ENCODE measurements at places on chromosomes 12 and 14.

GRCh38 chr14:32468955-32469354 is 139.9 kb downstream of the AKAP6 start:
- no peak for DNase-seq

DNA sequence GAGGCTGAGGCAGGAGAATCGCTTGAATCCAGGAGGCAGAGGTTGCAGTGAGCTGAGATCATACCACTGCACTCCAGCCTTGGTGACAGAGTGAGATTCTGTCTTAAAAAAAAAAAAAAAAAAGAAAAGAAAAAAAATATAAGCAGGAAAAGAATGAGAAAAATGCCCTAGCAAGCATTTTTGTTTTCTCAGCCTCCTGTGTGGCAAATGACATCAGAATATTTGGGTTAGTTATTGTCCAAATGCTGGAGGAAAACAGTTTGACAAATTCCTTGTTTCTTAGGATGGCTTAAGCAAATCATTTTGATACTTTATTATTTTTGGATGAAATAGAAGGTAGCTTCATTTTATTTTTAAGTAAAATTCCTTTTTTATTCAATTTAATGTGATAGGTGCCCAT is 7.5 kb upstream of the PTPRR start:
- no peak for DNase-seq

DNA sequence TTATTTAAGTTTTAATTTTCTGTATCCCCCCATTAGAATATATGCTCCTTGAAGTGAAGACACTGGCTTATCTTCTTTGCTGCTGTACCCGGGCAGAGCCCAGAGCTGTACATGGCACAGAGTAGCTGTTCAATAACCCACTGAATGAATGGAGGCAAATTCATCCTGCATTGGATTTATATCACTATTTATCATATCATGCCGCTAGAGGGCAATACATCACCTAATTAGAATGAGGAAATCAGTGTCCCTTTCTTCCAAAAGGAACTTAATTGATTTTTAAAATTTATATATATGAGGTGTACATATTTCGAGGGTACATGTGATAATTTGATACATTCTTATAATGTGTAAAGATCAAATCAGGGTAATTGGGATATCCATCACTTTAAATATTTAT is 89.2 kb upstream of the TMEM260 start:
- DNase-seq: no peak

GRCh38 chr14:94795372-94795771 is 25.5 kb upstream of the GSC start:
- DNase-seq: no peak

DNA sequence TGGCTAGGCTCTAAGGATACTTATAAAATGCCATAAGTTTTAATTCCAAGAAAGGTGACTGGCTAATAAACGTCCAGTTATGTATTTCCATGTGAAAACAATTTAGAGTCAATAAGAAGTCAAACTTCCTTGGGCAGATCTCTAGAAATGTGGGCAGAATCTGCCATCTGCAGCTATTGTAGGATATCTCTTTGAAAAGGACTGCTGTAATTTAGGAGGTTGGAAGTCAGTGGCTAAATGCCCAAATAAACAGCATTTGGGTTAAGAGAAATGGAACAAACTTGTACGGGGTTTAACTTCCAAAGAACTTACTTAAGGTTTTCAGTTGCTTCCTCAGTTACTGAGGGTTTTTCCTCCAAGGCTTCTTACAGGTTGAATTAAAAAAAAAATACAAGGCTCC is 121.6 kb downstream of the FIGNL2 start:
- no peak for DNase-seq

DNA sequence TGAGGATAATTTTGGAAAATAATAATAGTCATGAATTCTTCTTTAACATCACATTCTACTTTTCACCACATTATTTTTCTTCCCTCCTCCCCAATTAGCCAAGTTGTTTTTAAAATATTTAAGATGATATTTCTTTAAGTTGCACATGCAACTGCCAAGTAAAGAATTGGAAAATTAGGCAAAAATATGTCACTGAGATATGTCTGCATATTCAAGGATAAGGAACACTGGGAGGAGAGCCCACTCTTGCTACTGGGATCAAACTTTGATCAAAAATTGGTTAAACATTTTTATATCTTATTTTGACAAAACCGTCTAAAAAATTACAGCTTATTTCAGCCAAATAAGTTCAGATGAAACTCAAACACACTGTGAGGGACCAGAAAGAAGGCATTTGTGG is 231.2 kb upstream of the TMTC1 start:
- no peak for DNase-seq

GRCh38 chr12:54932691-54933090 is 51.9 kb downstream of the TESPA1 start:
- DNase-seq: no peak

GRCh38 chr12:91722072-91722471 is 423.6 kb downstream of the BTG1 start:
- DNase-seq: no peak

DNA sequence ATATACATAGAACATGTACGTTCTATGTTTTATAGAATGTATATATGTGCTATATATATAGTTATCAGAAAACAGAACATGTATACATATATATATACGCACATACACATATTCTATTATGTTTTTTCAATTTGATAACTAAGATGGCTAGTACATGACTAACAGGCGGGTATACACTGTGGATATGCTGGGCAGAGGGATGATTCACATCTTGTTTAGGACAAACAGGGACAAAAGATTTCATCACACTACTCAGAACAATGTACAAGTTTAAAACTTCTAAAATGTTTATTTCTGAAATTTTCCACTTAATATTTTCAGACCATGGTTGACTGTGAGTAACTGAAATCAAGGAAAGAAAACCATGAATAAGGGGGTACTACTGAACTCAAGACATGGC is 17.4 kb downstream of the TIMELESS start:
- DNase-seq: no peak

DNA sequence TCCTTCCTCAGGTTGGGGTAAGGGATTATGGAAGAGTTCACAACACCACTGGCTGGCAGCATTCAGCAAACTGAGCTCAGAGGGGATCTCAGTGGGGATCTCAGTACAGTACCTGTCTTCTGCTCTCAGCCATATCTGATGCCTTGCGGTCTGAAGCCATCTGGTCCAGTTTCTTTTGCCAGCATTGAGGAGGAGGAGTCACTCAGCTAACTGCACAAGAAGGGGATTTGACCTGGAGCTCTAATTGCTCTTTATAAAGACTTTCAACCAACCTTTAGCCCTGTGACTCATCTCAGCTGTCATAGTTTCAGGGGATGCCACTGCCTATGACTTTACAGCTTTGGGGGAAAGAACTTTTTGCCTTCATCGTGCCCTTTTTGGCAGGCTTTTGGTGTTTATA is 44.9 kb downstream of the JKAMP start:
- no peak for DNase-seq

DNA sequence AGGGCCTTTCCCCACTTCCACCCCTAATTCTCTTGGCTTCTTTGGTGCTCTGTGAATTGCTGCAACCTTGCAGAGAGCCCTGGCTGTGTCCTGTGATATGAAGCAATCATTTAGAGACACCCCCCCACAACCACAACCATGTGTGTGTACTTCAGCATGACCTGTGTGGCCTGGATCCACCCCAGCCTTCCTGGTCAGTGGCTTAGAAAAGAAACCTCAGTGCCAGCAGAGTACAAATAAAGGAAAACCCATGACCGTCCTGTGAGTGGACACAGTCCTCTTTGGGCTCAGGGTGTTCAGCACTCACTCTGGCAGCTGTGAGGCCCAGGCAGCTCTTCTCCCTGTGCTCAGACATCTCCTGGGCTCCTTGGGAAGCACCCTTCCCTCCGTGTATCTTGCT is 206.6 kb upstream of the DIO3 start:
- no peak for DNase-seq

GRCh38 chr14:85198001-85198400 is 331.9 kb upstream of the FLRT2 start:
- DNase-seq: no peak

- no peak for DNase-seq
Observed at GRCh38 chr14:71355324-71356201, 448.3 kb downstream of the PCNX1 start.

DNA sequence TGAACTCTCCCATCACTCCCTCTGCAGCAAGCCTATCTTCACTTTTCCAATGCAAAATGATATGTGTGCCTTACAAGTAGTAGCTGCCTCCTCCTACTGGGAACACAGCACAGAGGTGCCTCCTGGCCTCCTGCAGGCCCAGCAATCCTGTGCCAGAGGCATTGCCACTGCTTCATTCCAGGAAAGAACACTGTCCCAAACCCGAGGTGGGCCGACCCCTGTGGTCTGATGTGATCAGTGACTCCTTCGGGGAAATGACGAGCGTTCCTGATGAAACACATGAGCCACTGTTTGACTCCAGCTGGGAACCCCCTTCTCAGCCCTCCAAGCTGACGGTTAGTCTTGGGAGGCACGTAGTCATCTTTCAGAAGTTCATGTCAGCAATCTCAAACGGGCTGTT is 19.5 kb downstream of the PSMC1 start:
- no peak for DNase-seq

DNA sequence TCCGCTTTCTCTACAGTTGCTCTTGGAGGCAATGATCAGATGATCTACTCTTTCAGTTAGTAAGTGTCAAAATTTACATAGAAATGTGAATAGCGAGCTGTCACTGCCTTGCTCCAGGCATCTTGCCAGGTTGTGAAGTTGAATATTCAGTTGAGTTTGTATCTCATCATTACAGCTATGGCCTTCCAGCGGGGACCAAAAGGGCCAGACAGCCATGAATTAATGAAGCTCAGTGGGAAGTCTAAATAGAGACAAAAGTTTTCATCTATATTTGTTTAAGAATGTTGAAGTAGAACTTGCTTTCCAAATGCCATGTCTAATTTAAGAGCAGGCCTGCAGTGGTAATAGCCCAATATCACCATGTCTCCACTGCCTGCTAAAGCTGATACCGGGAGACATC is 387.8 kb downstream of the FLRT2 start:
- DNase-seq: no peak

- no peak for DNase-seq
Observed at GRCh38 chr12:10339053-10339840, 31.6 kb downstream of the KLRD1 start.

- DNase-seq: no peak
Observed at GRCh38 chr12:104788840-104789271, 169.2 kb downstream of the SLC41A2 start.

- DNase-seq: no peak
Observed at GRCh38 chr12:46133751-46134150, 135.1 kb downstream of the SLC38A1 start.

GRCh38 chr14:21505012-21505553 is 6.1 kb downstream of the METTL3 start:
- DNase-seq: no peak

DNA sequence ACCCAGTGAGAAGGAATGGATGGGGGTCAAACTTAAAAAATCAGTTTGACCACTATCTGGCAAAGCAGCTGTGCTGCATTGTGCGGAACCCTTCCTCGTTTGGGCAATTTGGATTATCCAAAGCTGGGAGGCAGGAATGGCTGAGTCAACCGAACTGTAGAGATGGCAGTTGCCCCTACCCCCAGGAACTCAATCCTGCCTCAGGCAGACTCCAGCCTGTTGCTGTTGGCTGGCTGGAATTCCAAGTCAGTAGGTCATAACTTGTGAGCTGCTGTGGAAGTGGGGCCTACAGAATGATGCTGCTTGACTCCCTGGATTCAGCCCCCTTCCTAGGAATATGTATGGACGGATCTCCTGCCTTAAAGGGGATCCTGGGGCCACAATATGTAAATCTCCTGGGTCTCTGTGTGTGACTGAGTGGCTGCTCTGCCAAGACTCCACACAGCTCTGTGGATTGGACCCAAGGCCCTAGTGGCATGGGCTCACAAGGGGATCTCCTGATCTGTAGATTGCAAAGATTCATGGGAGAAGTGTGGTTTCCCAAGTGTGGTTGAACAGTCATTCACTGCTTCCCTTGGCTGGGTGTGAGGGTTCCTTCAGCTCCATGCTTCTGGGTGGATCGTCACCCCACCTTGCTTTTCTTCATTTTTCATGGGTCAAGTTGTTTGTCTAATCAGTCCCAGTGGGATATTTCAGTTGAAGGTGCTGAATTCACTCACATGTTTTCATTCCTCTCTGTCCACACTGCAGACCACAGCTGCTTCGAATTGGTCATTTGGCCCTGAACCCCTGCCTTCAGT is 19.2 kb downstream of the LUM start:
- no peak for DNase-seq

DNA sequence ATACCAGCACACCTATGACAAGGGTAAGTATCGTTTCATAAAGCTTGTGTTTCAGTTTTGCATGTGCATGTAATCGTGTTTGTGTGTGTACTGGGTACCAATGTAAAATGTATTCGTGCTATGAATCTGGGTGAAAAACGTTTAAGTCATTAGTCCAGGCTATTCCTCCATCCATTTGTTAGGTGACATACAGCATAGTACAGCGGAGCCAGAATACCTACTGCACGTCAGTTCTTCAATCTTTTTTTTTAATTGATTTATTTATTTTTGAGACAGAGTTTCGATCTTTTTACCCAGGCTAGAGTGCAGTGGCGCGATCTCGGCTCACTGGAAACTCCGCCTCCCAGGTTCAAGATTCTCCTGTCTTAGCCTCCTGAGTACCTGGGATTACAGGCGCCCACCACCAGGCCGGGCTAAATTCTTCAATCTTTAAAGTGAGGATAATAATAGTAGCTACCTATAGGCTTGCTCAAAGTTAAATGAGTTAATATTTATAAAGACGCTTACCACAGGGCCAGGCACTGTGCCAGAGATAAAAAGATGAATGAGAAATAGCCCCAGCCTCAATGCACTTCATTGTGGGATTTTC is 661 bp upstream of the RPS26 start:
- no peak for DNase-seq

GRCh38 chr14:69042299-69042698 is 63.2 kb upstream of the ACTN1 start:
- DNase-seq: no peak

GRCh38 chr12:72605975-72606374 is 333.8 kb downstream of the TRHDE start:
- no peak for DNase-seq

GRCh38 chr14:100549834-100550625 is 37.2 kb downstream of the BEGAIN start:
- no peak for DNase-seq

DNA sequence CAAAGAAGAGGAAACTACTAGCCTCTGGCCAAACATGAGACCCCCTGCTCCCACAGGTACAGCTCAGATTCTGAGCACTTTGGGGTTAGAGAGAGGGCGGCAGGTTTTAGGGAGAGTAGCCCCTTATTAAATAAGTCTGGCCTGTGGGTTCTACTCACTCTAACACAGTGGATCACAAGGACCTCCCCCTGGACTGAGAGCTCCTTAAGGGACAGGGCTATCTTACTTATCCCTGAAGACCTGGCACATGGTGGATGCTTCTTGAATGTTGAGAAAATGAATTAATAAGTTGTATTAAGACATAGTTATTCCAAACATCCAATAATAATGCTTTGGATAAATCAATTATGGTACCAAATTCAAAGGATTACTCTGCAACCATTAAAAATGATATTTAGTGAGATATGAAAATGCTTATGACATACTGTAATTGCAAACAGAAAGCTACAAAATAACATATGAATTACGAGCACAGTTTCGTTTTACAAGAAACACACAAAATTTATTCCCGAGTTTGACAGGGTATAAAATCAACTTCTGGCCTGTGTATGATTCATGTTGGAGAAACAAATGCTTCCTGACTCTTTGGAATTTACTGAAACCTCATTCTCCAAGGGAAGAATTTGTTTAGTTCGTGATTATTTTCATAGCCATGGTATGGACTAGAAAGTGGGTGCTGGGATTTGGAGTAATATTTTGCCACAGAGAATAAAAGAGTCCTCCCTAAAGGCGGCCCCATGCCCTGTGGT is 59.3 kb upstream of the BDKRB2 start:
- no peak for DNase-seq

- DNase-seq: no peak
Observed at GRCh38 chr12:124395284-124395752, 100.4 kb downstream of the RFLNA start.
